ENCODE measurements at places on chromosomes 2 and 18.

DNA sequence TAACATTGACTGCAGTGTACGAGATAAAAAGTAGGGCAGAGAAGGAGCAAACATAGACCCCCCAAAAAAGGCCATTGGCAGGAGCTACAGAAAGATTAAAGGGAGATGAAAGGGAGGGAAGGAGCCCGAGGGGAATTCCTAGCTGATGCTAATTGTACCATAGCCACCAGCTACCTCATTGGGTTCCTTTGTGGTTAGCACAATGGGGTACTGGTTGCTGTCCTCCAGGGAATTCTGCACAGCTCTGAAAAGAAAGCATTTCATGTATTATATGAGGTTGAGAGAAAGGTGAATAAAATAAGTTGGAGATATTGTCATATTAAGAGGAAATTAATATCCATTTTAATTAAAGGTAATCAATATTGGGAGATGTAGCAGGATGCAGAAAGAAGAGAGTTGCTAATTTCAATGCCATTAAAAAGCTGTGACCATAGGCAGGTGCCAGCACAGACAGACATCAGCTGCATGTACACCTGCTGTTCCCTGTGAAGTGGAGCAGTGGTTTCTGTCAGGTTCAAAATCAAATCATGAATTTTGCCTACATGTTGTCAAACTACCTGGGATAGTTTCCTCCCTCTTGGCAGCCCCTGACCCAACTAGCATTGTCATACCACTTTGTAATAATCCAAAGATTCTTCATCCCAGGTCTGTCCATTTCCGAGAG, 185.4 kb upstream of the DLGAP1 start:
- DNase-seq: no peak

DNA sequence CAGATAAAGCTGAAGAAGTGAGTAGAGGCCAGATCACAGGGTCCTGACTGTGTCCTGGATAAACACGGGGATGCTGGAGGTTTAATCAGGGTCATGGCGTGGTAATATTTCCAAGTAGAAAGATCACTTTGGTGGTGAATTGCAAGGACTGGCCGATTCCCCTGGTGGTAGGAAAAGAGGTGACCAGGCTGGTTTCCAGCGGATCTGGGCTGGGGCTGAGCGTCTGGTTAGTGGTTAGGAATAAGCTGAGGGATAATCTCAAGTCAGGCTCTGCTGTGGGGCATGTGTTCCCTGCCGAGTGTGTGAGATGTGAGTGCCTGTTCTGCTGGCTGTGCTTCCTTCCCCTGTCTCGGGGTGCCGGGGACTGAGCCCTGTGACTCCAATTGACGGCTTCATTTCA, 484.0 kb downstream of the TSN start:
- DNase-seq: no peak

DNA sequence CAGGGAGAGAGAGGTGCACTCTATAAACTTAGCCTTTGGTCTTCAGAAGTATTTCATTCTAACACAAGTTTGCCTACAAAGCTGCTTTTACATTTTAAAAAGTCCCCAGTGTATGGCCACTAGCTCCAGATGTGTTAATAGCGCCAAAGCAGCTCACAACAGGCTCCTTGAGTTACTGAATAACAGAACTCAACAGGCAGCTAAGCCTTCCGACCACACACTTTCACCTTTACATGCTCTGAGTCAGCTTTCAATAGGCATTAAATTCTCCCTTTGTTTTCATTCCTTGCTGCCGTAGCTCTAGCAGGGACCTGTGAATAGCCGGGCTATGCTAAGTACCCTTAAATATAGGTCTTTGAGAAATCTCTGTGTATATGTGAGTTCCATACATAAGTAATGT, 262.8 kb upstream of the PARD3B start:
- DNase-seq: no peak

DNA sequence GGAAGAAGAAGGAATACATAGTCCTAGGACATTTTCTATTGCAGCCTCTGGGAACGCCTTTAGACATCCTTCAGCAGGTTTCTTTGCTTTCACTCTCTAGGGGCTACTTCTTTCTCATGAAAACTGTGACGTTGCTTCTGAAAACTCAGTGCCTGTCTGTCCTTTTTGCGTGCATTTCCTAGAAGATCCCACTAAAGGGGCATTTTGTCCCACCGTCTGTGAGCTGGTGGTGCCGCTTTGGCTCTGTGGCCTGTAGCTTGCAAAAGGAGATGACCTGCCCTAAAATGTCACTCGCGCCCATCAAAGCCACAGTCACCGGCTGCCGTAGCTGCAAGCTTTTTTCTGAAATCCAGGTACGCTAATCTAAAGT, 579 bp downstream of the STAT4 start:
- DNase-seq: no peak

- no peak for DNase-seq
These were observed 415.6 kb upstream of the LYPD1 start for GRCh38 chr2:133085646-133086045.

DNA sequence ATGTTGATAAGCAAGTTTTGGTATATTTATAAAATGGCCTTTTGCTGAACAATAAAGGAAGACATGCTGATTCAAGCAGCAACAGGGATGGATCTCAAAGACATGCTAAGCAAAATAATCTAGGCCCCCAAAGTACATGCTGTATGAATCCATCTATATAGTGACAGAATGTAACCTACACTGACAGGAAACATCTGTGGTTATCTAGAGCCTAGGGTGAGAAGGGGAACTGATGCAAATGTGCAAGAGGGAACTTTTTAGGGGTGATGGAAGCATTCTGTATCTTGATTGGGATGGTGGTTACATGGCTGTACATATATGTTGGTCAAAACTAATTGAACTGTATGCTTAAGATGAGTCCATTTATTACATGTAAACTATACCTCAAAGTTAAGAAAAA, 24.2 kb downstream of the CNRIP1 start:
- no peak for DNase-seq

DNA sequence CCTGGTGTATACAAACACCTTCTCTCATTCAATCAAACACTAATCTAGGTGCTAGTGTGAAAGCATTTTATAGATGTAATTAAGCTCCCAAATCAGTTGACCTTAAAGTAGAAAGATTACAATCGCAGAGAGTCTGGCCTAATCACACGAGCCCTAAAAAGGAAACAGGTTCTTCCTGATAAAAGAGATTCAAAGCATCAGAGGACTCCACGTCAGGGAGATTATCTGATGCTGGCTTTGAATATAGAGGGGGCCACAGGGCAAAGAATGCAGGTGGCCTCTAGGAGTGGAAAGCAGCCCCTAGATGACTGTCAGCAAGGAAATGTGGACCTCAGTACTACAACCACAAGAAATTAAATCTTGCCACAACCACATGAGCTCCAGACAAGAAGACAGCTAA, 28.2 kb upstream of the ZC3H15 start:
- no peak for DNase-seq

DNA sequence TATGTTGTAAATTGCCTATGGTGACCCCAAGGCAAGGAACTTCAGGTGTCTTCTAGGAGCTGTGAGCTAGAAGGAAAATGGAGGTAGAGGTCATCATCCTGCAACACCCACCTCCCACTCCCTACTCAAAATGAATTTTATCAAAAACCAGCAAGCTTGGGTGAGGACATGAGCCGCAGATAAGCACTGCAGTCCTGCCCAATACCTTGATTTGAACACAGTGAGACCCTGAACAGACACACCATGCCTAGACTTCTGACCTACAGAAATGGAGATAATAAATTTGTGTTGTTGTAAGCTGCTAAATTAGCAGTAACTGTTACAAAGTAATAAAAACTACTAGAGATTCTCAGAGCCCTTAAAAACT, 13.4 kb downstream of the MEX3C start:
- DNase-seq: no peak

GRCh38 chr2:36371070-36371874, 15.7 kb downstream of the CRIM1 start:
- DNase-seq: no peak

DNA sequence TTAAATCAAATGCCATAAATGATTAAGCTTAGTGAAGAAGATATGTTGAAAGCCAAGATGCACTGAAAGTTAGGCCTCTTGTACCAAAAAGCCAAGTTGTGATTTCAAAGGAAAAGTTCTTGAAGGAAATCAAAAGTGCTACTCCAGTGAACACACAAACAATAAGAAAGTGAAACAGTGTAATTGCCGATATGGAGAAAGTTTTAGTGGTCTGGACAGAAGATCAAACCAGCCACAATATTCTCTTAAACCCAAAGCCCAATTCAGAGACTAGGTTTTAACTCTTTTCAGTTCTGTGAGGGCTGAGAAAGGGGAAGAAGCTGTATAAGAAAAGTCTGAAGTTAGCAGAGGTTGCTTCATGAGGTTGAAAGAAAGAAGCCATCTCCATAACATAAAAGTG, 101.8 kb upstream of the RPE start:
- no peak for DNase-seq

DNA sequence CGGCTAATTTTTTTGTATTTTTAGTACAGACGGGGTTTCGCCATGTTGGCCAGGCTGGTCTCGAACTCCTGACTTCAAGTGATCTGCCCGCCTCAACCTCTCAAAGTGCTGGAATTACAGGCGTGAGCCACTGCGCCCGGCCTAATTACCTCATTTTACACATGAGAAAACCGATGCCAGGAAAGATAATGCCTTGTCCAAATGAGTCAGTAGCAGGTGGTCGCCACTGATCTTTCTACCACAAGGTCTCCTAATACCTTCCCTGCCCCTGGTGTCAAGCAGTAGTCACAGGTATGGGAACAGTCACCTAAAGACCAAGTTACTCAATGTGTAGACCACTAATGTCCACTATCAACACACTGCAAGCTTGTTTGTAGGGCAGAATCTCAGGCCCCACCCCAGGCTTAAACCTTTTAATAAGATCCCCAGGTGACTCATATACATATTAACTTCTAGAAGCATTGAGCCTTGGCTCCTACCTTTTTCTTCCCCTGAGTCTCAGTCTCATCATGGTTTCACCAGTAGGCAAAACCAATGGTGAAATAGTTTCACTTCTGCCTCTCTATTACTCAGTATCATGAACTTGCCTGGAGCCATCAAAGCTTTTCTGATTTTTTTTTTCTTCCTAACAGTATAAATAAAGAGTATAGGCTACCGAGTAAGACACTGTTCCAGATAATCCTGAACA, 6.9 kb upstream of the EPB41L5 start:
- no peak for DNase-seq

DNA sequence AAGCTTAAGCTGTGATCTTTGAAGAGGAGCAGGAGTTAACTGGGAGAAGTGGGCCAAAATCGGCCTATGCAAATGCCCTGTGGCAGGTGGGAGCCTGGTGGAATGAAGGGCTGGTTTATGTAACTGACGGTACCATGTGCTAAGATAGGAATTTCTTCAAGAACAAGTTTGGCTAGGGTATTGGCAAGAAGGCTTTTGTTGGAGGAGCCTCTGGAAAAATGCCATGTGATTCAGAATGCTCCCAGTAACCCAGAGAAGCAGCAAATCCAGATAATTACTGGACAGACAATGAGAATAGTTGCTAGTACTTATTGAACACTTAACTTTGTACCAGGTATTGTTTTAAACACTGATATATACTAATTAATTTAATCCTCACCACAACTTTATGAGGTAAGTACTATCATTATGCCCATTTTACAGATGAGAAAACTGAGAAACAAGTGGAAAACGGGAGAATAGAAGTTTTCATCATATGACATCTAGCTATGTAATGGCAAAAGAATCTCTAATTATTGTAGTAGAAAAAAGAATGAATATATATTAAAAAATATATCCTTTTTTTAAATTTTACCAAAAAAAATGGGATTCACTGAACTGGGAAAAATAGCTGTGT, 9.1 kb upstream of the FAM124B start:
- DNase-seq: no peak

- DNase-seq: no peak
These were observed 80.2 kb downstream of the MSH2 start for GRCh38 chr2:47483191-47483590.

- DNase-seq: no peak
These were observed at the start of gene ANKRD30B for GRCh38 chr18:14747513-14748474. Gene ANKRD30B, plus strand, starts transcription at chr18:14748172. Its CDS starts 248 bp downstream, at chr18:14748420.

- no peak for DNase-seq
These were observed 173.0 kb upstream of the ALKAL2 start for GRCh38 chr2:460861-461260.

DNA sequence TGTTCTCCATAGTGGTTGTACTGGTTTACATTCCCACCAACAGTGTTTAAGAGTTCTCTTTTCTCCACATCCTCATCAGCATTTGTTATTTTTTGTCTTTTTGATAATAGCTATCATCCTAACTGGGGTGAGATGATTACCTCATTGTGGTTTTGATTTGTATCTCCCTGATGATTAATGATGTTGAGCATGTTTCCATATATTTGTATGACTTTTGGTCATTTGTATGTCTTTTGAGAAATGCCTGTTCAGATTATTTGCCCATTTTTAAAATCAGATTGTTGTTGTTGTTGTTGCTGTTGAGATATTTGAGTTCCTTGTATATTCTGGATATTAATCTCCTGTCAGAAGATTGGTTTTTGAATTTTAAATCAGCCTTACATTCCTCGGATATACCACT, 147.5 kb downstream of the NCOA1 start:
- DNase-seq: no peak

DNA sequence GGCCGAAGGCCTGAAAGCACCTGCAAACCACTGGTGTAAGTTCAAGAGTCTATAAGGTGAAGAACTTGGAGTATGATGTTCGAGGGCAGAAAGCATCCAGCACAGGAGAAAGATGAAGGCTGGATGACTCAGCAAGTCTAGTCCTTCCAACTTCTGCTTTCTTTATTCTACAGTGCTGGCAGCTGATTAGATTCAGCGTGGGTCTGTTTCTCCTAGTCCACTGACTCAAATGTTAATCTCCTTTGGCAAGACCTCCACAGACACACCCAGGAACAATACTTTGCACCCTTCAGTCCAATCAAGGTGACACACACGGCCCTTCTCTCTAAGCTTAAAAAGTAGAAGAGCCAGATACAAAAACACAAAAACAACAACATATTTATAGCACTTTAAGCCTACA, 43.4 kb downstream of the NMS start:
- no peak for DNase-seq
